ENCODE measurements at places on chromosomes 11 and 22.

DNA sequence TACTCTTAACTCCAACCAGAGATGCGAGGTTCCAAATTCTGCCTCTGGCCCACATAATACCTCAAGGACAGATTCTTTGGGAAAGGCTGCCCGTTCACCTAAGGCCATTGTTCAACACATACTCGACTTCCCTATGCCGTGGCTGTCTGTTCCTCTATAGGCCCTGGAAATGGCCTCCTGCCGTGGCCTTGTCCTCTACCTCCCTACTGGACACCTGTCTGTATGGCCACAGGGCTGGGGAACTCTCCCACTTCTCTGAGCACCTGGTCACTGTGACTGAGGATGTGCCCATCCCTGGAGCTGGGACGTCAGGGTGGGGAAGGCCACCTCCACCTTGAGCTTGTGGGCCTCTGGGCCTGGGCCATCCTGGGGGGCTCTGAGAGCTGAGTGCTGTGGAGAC is 340.5 kb upstream of the B3GAT1 start:
- no peak for DNase-seq

DNA sequence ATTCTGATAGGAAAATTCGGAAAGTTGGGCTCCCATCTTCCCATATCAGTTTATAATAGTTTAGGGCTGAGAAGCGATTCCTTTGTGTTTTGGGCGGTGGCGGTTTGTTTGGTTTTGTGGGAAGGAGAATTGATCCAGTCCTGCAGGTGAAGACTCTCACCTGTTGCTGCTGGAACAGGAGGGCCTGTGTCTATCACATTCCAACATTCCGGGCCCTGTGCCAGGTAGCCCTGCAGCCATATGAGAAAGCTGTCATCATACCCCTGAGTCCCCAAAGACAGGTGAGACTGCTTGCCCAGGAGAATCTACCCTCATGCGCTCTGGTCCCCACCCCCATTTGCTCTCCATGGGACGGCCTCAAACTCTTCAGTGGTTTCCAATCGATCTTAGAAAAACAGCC is 62.1 kb downstream of the TRAF6 start:
- no peak for DNase-seq

DNA sequence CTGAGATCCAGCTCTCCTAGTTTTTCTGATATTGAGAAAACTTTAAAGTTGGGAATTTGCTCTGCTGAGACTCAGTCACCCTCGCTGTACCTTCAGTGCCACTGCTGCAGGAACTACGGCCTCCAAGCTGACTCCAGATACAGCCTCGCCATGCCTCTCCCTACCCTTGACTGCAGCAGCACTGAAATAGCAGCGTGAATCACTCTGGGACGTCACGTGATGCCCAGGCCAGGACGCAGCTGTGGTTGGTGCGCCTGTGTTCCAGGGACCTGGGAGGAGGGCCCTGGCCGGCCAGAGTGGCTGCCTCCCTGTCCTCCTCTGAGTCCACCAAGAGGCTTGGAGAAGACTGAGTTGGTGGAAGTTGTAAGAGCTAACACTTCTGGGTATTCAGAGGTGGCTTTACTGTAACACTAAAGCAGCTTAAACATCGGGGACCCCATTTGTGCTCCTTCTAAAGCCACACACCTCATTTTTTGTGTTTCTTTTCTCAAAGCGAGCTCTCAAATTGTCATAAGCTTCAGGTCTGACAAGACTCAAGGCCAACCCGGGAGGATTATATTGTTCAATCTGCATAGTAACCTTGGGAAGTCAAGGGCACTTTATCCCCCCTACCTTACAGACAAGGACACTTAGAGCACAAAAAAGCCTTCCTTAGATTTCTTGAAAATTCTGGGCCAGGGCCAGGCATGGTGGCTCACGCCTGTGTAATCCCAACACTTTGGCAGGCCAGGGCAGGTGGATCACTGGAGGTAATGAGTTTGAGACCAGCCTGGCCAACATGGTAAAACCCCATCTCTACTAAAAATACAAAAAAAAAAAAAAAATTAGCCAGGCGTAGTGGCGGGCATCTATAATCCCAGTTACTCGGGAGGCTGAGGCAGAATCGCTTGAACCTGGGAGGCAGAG is 4.2 kb upstream of the STIP1 start:
- DNase-seq: peak; percentile 93

GRCh38 chr11:78094250-78094649 is 14.6 kb upstream of the NDUFC2 start:
- DNase-seq: no peak

DNA sequence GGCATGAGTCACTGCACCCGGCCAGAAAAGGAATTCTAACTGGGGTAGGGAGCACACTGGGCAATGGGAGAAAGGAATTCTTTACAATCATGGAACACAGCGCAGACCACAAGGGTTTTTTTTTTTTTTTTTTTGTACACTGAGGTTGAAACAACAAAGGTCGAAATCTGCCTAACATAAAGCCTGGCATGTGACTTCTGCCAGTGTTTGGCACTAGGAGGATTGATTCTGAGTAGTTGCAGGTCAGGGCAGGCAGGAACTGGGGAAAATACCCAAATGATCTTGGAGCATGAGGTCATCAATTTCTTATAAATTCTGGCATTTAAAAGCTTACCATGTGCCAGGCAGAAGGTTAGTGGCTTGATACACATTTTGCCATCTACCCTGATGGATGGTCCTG is 202.0 kb upstream of the SNX19 start:
- DNase-seq: no peak

DNA sequence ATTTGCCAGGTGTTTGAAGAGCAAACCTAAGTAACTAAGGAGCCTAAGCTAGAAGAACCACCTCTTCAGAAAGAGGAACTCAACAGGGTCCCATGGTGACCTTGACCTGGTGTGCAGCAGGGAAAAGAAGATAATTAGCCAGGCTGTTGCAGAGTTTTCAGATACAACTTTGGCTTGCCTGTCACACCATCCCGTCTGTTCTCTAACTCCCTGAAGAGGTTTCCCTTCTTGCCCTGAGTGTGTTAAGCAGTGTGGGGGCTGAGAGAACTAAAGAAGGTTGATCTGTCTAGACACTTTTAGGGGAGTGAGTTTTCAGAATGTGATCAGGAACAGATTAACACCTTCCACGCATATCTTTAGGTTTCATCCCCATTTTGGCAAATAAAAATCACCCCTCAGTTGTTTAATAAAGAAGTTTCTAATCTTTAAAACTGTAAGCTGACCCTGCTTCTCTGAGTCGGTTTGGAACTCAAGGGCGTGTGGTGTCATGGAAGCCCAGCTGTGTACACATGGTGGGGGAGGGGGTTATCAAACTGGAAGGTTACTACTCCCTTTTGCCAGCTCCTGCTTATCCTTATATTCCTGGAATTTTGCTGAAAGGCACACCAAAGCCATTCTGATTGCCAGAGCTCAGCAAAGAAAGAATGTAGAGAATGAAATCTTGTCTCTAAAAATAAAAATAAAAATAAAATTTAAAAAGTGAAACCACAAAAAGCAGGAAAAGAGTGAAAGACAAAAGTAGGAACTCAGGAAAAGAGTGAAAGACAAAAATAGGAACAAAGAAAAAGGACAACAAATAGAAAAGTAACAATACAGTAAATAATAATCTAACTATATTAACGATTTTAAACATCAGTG is 70.2 kb downstream of the DBX1 start:
- DNase-seq: peak; percentile 71

DNA sequence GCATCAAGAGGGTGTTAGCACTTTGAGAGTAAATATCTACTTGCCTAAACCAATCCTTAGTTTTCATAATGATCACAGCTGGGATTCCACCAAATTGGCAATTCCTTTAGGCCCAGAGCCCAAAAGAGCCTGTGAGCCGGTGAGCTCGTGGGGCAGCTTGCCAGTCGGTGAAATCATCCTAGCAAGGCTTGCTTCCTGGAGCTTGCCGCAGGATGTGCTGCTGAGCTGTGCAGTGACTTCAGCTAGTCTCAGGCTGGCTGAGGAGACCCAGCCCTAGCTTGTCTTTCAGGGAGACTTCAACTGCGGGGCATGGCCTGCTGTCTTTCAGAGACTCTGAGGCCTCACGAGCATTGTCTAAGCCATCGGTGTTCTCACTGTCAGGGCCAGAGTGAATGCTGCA is 73.6 kb upstream of the SUSD2 start:
- peak; percentile 90 for DNase-seq

DNA sequence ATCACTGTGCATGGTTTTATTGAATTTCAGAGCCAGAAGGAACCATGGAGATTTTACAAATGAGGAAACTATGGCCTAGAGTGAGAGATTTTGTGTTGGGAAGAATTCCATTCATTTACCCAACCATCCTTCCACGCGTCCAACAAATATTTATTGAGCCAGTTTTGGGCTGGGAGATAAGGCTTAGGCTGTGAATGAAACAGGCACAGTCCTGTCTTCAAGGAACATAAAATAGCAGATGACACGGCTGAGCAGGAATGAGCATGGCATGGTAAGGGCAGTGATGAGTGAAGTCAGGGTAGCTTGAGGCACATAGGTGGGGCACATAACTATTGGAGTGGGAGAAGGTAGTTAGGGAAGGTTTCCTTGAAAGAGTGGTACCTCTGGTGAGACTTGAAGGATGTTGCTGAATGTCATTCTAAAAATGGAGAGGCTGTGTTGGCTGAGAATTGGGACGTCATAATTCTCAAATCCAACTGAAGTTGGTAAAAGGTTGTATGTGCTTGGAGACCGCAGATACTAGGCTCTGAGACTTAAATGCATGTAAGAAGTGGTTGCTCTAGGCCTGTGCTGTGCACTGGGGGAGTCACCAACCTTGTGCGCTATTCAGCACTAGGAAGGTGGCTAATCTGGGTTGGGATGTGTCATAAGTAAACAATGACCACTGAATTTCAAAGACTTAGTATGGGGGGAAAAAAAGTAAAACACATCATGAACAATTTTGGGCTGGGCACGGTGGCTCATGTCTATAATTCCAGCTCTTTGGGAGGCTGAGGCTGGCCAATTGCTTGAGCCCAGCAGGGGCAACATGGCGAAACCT is 51.9 kb downstream of the TEAD1 start:
- peak; percentile 79 for DNase-seq

DNA sequence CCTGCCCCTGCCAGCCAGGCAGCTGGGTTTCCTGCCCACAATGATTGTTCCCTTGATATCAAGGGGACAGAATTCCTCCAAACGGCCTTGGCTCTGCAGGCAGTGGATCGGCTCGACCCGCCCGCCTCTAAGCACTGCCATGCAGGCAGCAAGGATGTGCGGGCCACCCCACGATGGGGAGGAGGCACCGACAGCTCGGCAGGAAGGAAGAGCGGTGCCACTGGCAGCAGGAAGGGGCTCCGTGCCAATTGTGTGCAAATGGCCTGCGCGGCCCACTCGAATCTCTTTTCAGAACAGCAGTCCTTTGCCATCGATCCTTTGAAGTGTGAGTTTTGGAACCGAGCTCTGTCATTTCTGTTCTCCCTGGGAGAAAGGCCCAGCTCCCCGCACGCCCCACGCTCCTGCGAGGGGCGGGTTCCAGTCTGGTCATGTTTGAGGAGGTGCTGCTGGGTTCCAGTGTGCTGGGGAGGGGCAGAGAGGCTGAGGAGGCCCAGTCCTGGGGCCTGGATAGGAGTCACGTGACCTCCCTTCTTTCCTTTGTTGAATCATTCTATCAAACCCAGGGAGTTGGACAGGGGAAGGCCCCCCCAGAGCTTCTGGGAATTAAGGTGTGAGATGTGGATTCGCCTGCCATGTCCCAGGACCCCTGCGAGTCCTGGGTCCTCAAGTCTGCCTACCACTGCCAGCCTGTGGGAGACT is 406.0 kb downstream of the CTTN start:
- DNase-seq: no peak

DNA sequence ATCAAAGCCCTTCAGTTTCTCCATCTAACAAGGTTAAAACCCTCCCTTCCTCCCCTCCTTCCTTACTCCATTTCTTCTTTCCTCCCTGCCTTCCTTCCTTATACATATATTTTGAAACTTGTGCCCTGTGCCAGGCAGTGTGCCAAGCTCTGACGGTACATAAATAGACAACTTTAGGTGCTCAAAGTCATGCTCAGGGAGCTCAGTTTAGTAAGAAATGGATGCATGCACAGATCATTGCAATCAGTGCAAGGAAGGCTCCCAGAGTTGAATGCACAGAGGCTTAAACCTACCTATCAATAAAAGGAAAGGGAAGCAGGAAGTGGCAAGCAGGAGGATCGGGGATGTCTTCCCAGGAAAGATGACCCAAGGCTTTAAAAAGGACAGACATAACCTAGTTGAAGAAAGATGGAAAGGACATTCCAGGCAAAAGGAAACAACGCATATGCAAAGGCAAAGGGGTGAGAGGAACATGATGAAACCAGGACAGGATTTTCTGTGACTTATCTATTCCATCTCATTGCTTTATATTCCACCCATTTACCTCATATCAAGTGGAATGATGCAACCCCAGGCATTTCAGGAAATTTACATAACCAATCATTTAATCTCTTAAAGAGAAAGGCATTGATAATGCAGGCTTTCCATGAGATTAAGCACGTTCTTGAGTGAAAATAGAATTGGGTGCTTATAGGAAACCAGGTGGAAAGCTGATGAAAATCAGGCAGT is 13.2 kb downstream of the FZD4 start:
- DNase-seq: peak; percentile 29

DNA sequence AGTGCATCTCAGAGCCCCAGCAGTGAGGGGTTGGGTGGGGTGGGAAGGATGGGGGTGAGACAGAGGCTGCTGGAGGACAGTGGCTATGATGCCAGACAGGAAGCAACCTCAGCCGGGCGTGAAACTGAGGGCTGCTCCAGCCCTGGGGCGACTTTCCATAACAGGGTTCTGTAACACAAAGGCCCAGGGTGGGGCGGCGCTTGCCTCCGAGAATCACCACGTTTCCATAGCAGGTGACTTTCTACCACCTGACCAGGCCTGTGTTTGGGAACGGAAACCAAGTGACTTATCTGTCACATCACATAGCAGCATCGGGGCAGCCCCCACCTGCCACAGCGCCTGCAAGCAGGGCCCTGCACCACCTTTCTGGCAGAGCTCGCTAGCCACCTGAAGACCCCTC is 85.8 kb downstream of the TRMU start:
- DNase-seq: no peak

DNA sequence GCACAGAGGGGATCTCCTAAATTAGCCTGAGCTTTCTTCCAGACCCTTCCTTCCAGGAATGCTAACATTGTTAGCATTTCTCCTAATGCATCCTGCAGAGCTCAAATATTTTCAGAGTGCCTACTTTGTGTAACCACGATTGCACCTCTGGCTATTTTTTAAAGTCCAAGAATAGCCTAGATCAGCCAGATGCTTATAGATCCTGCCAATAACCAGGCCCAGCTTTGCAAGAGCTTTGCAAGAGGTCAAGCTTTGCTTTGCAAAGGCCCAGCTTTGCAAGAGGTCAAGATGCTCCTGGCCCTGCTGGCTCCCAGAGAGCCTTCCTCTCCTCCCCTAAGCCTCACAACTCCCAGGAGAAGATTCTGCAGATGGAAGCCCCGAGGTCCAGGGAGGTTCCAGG is 491.9 kb downstream of the MN1 start:
- DNase-seq: no peak

GRCh38 chr11:75560644-75561043 is 1.4 kb upstream of the SERPINH1 start:
- DNase-seq: peak; percentile 45

GRCh38 chr22:48523091-48523490 is 1304.6 kb downstream of the BRD1 start:
- DNase-seq: no peak

- no peak for DNase-seq
Measured at GRCh38 chr11:126165757-126166156, 45.7 kb downstream of the RPUSD4 start.

Data from IMR-90 (cell line).